ENCODE measurements at places on chromosomes 4 and X.

- DNase-seq, result no peak
Measured at GRCh38 chrX:23616361-23616760, 50.9 kb upstream of the PRDX4 start.

- no peak for DNase-seq
Measured at GRCh38 chr4:94378047-94378446, 35.4 kb upstream of the HPGDS start.

DNA sequence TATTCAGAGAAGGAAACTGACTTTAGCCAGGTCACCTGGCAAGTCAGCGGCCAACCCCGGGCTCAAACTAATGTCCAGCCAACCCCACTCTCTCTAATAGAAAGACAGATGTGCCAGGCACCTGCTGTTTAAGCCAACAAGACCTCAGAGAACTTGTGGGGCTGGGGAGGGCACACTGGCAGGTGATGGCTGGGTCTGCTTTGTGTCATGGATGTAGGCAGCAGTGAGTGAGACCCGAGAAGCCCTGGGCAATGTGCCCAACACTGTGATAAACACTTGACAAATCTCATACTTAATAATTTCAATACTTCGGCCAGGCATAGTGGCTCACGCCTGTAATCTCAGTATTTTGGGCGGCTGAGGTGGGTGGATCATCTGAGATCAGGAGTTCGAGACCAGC lies 9.0 kb upstream of the CD99L2 start:
- DNase-seq, result no peak

GRCh38 chr4:2041239-2042130 lies 17.6 kb upstream of the NAT8L start:
- DNase-seq, result peak; percentile 41

- DNase-seq, result no peak
Measured at GRCh38 chr4:100100985-100101384, 89.3 kb downstream of the DDIT4L start.

DNA sequence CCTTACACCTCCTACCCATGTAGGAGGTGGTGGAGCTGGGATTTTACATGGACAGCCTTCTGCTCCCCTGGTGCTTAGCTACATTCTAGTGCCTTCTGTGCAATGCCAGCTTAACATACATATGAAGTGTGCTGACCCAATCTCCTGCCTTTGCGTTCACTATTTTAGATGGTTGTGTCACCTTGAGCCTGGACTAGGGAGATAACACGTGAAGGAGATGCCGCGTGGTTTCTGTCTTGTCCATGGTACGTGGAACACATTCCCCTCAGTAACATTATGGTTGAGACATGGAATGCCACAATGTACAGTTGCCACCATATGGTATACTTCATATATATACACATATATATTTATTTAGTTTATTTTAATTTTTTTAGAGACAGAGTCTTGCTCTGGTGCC lies 54.0 kb downstream of the TBL1X start:
- DNase-seq, result no peak

DNA sequence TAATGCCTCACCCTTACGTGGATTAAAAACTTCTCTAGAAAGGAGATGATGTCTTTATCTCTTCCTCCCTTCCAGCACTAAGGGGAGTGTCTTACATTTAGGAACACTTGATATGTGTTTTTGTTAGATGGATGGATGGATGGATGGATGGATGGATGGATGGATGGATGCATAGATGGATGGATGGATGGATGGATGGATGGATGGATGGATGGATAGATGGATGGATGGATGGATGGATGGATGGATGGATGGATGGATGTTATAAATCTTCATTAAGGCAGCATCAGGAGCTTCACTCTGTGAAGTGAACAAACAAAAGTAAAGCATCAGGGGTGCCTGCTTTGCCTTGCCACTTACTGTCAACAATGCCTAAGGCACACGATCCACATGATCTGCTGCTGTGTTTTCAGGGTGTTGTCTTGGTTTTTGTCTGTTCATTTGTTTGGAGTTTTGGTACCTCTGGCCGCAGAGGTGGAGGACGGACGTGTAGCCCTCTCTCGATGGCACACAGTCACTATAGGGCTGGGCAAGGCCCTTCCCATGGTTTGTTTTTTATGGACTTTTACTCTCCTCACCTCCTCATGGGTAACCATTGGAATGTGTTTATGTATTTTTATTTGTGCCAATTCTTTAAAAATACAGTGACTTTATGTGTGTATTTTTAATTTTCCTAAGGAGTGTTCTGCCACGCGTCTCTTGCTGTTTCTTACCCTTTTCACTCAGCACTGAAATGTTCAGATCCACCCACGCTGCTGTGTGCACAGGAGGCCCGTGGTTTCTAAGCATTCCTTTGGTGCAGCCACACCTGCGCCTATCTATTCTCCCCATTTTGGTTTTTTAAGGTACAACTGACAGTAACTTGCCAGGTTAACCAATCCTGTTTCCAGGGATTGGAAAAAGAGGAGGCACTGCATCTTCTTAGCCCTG lies 91.8 kb upstream of the ENPP6 start:
- DNase-seq, result no peak

DNA sequence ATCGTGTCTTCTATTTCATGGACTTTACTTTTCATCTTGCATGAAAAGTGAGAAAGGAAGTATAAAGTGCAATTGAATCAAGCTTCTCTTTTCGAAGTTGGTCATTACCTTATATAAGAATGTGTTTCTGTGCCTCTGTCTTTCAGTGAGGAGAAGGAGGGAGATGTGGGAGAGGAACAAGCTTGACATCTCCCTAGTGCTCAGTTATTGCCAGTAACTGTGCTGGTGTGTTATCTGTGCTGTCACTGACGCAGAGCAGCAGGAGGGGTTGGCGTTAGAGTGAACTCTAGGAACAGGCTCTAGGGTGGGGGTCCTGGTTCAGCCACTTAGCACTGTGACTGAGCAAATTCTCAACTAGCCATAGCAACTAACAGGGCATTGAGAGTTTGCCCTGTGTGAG lies 34.0 kb upstream of the TBC1D9 start:
- no peak for DNase-seq

Measured in NCI-H1694 (cell line).